ENCODE measurements at places on chromosomes 16 and 17. TPM values are rescaled to one million over a fixed set of nuclear protein-coding genes. Genes with fewer than 3 reads are reported as not detected.

Gene NPIPA7
- total RNA-seq = not detected

Gene TTLL6
- not detected for total RNA-seq

Gene ZPBP2
- total RNA-seq = not detected

Gene HSPB9
- not detected for total RNA-seq

Gene KRTAP1-1
- total RNA-seq = not detected

Gene FOXO3B
- 3.0 TPM for total RNA-seq

Gene PLXDC1
- total RNA-seq = not detected

Gene AANAT
- total RNA-seq = not detected

Gene CAPNS2
- 1.7 TPM for total RNA-seq

Gene CCL4L2
- not detected for total RNA-seq

Gene KREMEN2
- not detected for total RNA-seq

Gene SPNS3
- total RNA-seq = 0.34 TPM

Gene IRX5
- 0.51 TPM for total RNA-seq

Gene KCNJ2
- total RNA-seq = 11.6 TPM

Measured in dermis blood vessel endothelial cell (primary cell).